Stimulated activated CD8-positive, alpha-beta memory T cell treated with anti-CD3 and anti-CD28 coated beads, Interleukin-4, amount 100 ng/mL, for 1 hour (primary cell): ENCODE measurements at places on chromosomes 4 and X.

- no peak for DNase-seq
These were observed 87.5 kb downstream of the GLRA2 start for GRCh38 chrX:14616836-14617235.

DNA sequence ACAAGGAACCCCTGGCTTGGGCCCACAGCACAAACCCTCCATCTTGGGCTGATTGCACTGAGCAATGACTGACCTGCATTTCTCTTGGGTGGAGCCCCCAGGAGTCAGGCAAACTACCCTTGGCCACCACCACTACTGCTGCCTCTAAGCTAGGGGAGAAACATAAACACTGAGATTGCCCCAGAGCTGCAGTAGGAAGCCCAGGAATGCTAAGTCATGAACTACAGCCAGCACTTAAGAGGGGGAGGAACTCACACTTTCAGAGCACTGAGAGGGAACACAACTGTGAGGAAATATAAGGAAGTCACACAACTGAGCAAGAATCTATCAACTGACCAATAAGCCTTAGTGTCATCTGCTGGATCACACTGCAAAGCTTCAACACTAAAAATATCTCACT lies 111.6 kb upstream of the PPP3CA start:
- no peak for DNase-seq

- DNase-seq, result no peak
These were observed 25.5 kb upstream of the LRCH2 start for GRCh38 chrX:115259238-115259875.

GRCh38 chr4:5125321-5125720 lies 74.0 kb downstream of the STK32B start:
- DNase-seq, result no peak

- DNase-seq, result no peak
These were observed 1196.7 kb downstream of the RAPGEF2 start for GRCh38 chr4:160299608-160300007.

DNA sequence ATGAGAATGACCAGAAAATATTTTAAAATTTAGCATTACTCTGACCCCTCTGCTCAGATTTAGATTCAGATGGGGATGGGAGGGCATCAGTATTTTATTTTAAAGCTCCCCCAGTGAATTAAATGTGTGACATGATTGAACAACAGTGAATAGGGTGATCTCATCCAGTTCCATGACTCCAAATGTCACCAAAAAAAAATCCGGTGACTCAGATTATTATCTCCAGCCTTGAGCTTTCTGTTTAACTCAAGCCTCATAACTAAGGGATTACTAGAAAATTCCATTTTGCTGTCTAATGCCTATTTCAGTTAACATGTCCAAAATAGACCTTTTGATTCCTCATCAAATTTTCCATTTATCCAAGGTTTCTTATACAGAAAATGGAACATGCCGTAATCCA lies 121.8 kb upstream of the TMEM47 start:
- DNase-seq, result no peak
